ENCODE measurements at places on chromosomes 6 and 20. TPM values are rescaled to one million over a fixed set of nuclear protein-coding genes. Genes with fewer than 3 reads are reported as not detected.

The PGBD1 gene
- 4.7 TPM for polyA plus RNA-seq

The CDH22 gene
- polyA plus RNA-seq, result 0.04 TPM

The AVP gene
- polyA plus RNA-seq, result not detected

The SPEF1 gene
- 0.16 TPM for polyA plus RNA-seq

The RNGTT gene
- polyA plus RNA-seq, result 6.8 TPM

The KIF13A gene
- 41.1 TPM for polyA plus RNA-seq

The TFAP2D gene
- not detected for polyA plus RNA-seq

The UBE2C gene
- 2.2 TPM for polyA plus RNA-seq

The HLA-DMB gene
- polyA plus RNA-seq, result 16.4 TPM

The DSP gene
- 4.3 TPM for polyA plus RNA-seq

The WFDC10B gene
- 6.9 TPM for polyA plus RNA-seq

The SLPI gene
- polyA plus RNA-seq, result 1,815 TPM

The ARMC2 gene
- 2.4 TPM for polyA plus RNA-seq

The PNLDC1 gene
- 0.15 TPM for polyA plus RNA-seq

The FRK gene
- polyA plus RNA-seq, result 0.70 TPM

The PSORS1C1 gene
- 6.8 TPM for polyA plus RNA-seq

The OR2H2 gene
- polyA plus RNA-seq, result not detected

The C4B gene
- 142 TPM for polyA plus RNA-seq

The C6orf15 gene
- polyA plus RNA-seq, result not detected

The PHACTR3 gene
- polyA plus RNA-seq, result 0.62 TPM

The RGS17 gene
- 0.68 TPM for polyA plus RNA-seq

The RIPOR2 gene
- polyA plus RNA-seq, result 7.3 TPM

The LTA gene
- polyA plus RNA-seq, result 0.06 TPM

The PTPRT gene
- 0.09 TPM for polyA plus RNA-seq

The RSPO3 gene
- polyA plus RNA-seq, result 4.4 TPM

The MYBL2 gene
- 0.38 TPM for polyA plus RNA-seq

The TMEM200A gene
- polyA plus RNA-seq, result 9.5 TPM

The SLC22A3 gene
- 9.1 TPM for polyA plus RNA-seq

The CGA gene
- polyA plus RNA-seq, result not detected

Data from urinary bladder (tissue), 4 donors.